ENCODE measurements at places on chromosomes 1 and 21.

DNA sequence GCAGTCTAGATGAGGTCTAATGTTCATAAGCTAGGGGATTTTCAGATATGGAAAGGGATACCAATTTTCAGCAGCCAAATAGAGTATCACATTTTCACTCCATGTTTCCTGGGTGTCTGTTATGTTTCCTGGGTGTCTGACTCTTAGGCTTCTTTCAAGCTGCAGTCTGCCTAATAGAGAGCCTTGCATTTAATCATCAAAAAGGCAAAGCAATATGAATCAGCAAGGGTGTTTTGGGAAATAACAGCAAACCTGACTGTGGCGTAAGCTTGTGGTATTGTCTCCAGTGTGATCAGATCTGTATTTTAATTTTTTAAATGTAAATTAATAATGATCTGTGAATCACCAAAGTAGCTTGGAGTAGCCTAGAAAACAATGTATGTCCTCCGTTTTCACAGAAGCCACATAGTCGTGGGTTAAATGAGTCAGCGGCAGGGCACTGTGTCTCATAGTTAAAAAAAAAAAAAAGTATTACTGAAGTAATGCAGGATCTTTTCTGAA is 10.4 kb downstream of the LGALS8 start:
- peak; percentile 62 for DNase-seq

DNA sequence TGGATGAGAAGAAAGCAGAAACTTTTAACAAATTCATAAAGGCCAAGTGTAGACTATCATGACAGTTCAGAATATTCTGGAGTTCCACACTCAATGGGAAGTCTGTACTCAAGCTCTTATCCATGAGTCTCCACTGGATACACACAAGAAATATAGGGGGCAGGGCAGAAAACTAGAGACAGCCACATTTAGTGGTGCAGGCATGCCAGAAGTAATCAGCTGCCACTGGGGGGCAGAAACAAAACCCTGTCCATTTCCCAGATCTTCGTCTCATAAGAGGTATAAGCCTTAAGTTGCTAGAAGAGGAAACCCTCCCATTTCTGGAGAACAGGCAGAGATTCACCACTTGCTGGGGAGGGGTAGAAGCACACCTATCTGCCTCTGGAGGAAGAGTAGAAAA is 166.8 kb upstream of the GALNT2 start:
- DNase-seq, result no peak

- peak; percentile 82 for DNase-seq
Measured at GRCh38 chr21:45295576-45296365, 8.1 kb upstream of the POFUT2 start.

GRCh38 chr1:156096640-156097391 is 14.6 kb upstream of the MEX3A start:
- peak; percentile 81 for DNase-seq

DNA sequence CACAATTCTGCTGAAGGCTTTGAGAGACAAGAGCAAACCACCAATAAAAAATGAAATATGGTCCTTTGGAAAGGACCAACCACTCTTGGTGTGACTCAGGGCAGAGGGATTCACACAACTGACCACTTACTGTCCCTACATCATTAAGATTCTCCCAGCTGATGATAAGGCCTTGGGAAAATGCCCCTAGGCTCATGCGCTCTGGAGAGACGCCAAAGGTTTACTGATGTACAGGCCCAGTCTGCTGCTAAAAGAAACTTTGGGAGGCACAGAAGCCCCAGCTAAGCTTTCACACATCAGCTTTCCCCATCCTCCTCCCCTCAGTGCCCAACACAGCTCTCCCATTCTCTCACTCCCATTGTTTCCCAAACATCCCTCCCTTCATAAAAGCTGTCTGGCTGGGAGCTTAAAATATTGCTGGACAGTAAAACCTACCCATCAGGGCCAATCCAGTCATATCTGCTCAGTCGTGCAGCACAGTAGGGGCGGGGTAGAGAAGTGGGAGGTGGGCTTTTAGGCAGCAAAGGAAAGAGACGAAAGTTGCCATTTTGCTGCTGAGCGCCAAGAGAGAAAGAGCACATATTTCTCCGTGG is at the start of gene GJA8:
Gene GJA8 (plus strand): TSS at position 543 of the 593 bp plus-strand sequence. CDS start 5,161 bp downstream, outside the sequence.
- no peak for DNase-seq

DNA sequence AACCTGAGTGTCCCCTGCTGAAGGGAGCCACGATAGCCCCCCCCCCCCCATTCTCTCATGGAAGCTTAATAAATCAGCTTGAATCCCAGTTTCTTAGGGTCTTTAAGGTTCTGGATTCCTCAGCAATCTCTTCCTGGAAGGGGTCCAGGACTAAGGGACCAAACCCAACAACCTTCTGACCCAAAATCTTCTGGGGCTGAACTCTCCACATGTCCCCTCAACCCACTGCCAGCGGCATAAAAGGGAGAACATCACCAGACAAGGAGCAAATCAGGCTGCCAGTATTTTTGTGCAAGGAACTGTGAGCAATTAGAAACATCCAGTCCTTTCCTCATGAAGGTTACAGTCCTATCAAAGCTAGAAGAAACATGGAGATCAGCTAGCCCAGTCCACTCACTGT is 12.7 kb upstream of the LORICRIN start:
- no peak for DNase-seq

- no peak for DNase-seq
Measured at GRCh38 chr21:14890141-14890540, 174.7 kb downstream of the NRIP1 start.

All from AG10803 (cell line).